ENCODE measurements at places on chromosomes 1 and 21.

- no peak for DNase-seq
These were observed 113.5 kb downstream of the MAP3K21 start for GRCh38 chr1:233440951-233441401.

- no peak for DNase-seq
These were observed 463.9 kb downstream of the OMA1 start for GRCh38 chr1:58082596-58082995.

DNA sequence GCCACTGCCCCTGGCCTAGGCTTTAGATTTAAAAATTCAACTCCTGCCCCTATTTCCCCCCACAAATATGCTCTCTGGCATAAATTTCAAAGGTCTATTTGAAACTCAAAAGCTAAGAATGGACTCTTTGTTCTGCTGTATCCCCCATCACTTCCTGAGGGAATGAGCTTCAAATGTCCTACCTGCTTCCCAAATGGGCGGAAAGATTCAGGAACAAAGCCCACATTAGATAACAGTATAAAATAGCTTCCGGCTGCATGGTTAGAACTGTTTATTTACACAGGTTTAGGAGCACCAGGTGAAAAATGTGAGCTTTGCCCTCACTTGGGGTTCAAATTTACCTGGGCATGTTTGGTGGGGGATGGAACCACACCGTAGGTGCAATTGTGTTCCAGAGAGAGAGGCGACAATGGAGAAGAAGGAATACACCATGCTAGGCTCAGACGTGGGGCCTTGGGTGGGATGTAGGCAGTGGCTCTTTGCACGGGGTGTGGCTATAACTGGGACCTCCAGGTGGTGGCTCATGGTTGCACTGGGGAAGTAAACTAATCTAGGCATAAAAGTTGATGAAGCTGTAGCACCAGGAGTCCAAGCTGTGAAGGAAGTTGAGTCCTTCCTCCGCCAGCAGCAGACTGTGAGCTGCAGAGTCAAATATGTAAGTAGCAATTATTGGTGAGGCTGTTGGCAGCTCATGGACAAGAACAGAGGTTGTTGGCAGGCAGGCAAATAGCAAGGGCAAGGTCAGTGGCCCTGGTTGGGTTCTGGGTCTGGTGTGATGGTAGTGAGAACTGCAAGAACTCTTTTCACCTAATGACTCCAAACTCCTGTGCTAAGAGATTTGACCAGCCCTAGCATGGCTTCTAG is 41.5 kb upstream of the SRSF10 start:
- DNase-seq = no peak

GRCh38 chr1:30609999-30610345 is 113.4 kb downstream of the MATN1 start:
- DNase-seq = peak; percentile 52

DNA sequence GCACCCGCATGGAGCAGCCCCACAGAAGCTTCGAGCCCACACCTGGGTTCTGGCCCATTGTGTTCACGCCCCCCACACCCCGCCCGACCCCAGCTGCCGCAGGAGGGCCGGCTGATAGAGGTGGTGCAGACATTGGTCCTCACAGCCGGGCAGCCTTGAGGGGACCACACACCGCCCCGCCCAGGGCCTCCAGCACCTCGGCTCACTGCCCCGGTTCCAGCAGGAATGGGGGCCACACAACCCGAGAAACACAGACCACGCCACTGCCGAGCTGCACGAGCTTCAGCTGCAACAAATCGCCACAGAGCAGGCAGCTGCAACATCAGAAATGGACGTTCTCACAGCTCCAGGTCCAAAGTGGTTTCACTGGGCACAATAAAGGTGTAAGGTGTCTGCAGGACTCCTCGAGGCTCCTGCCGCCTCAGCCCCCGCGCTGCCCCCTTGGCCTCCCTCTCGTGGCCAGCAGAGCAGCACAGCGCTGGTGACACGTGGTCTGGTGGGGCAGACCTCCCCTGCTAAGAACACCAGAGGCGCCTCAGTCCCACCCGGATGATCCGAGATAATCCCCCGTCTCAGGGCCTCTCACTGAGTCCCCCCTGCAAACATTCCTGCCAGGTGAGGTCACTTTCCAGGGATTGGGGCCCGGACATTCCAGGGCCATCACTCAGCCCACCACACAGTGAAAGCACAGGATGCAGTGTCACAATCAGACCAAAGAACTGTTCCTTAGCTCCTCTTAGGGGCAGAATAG is 62.3 kb upstream of the ADARB1 start:
- no peak for DNase-seq

- no peak for DNase-seq
These were observed 24.0 kb upstream of the DENND1B start for GRCh38 chr1:197799271-197799670.

GRCh38 chr21:45409466-45410150 is 4.6 kb downstream of the COL18A1 start:
- no peak for DNase-seq
